ENCODE measurements at places on chromosomes 7 and 10. TPM values are rescaled to one million over a fixed set of nuclear protein-coding genes. Genes with fewer than 3 reads are reported as not detected.

DNA sequence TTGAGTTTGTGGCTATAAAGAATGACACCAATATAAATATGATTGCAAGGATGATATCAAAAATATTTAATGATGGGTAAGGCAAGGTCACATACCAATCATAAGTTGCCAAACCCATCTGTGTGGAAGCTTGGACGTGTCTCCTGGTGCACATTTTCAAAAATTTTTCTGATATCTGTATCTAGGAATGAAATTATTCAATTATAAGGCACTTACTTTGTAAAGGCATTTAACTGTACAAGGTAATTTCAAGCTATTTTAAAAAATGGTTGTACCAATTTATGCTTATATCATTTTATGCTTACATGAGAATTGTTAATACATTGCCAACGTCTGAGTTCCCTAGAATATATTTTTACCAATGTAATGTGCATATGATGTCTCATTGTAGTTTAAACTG is 306.4 kb upstream of the CACNA2D1 start:
- H3K4me3 ChIP-seq: no peak overlapping the region
- H3K27ac ChIP-seq: no peak overlapping the region
- H3K36me3 ChIP-seq: no peaks in the 10 kb centered on the region
- no peaks in the 10 kb centered on the region for H3K4me1 ChIP-seq
- DNase-seq: no peak

DNA sequence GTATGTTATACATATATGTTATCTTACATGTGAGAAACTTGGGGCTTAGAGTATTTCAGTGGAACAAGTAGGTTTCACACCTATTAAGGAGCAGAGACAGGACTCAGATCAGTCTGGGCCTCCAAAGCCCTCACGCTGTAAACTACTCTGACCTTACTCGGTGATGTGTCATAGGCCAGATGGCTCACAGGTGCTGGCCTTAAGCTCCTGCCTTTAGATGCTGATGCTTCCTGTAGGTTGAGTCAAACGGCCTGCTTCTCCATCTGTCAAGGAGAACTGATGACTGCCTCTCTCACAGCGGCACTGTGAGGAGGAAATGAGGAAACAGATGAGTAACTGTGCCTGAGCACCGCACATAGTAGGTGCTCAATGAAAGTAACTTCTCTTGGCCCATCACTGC is 312.6 kb upstream of the COBL start:
- no peak overlapping the region for H3K4me3 ChIP-seq
- H3K27me3 ChIP-seq: no peaks in the 10 kb centered on the region
- H3K4me1 ChIP-seq: no peaks in the 10 kb centered on the region
- no peak overlapping the region for H3K27ac ChIP-seq

GRCh38 chr10:67723601-67724000 is 27.6 kb upstream of the CTNNA3 start:
- H3K4me3 ChIP-seq: no peak overlapping the region
- no peaks in the 10 kb centered on the region for H3K4me1 ChIP-seq
- no peaks in the 10 kb centered on the region for H3K27me3 ChIP-seq
- no peak for DNase-seq

GRCh38 chr7:105202616-105203015 is 186.1 kb downstream of the SRPK2 start:
- H3K36me3 ChIP-seq: peaks cover 6% of the 10 kb centered on the region
- H3K27me3 ChIP-seq: no peaks in the 10 kb centered on the region
- H3K4me1 ChIP-seq: peaks cover 11% of the 10 kb centered on the region
- peak overlapping the region; percentile 42 for H3K27ac ChIP-seq
- DNase-seq: no peak

- no peaks in the 10 kb centered on the region for H3K36me3 ChIP-seq
- DNase-seq: no peak
- H3K27ac ChIP-seq: no peak overlapping the region
- no peaks in the 10 kb centered on the region for H3K4me1 ChIP-seq
- no peaks in the 10 kb centered on the region for H3K27me3 ChIP-seq
Measured at GRCh38 chr7:50207251-50207564, 97.3 kb upstream of the IKZF1 start.

GRCh38 chr10:132707776-132708171 is 78.2 kb downstream of the NKX6-2 start:
- DNase-seq: no peak
- H3K4me3 ChIP-seq: no peak overlapping the region
- peaks cover 72% of the 10 kb centered on the region for H3K36me3 ChIP-seq
- no peak overlapping the region for H3K27ac ChIP-seq
- peaks cover 13% of the 10 kb centered on the region for H3K4me1 ChIP-seq

DNA sequence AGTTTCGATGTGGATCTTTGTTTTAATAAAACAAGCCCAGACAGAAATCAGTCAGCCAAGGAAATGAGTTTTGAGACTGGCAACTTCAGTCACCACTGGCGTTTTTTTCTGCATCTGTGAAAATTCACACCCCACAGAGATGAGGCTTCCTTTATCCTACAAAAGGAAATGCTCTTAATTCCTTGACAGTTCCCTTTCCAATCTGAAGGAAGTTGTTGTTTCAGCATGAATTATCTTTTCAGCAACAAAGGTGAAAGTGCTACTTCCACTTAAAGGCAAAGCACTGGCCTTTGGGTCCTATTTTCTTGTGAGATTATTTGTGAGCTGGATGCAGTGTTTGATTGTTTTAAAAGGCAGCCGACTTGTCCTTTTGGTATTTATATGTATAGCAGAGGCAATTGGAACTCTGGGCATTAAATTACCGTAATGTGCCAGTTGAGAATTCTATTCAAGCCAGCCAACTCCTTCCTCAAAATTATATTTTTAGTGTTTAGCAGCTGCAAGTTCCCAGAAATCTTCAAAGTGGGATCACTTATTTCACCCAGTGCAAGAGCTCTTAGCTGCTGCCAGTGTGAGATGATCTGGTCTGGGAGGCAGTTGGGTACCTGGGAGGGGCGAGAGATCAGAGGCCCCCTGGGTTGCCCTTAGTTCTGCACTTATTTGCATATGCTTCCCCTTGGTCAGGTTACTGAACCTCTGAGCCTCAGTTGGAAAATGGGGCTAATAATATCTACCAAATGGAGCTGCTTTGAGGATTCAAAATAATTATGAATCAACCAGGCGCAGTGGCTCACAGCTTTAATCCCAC is 427.1 kb downstream of the GALNT17 start:
- DNase-seq: peak; percentile 86
- H3K4me3 ChIP-seq: no peak overlapping the region
- no peak overlapping the region for H3K27ac ChIP-seq
- H3K27me3 ChIP-seq: no peaks in the 10 kb centered on the region

DNA sequence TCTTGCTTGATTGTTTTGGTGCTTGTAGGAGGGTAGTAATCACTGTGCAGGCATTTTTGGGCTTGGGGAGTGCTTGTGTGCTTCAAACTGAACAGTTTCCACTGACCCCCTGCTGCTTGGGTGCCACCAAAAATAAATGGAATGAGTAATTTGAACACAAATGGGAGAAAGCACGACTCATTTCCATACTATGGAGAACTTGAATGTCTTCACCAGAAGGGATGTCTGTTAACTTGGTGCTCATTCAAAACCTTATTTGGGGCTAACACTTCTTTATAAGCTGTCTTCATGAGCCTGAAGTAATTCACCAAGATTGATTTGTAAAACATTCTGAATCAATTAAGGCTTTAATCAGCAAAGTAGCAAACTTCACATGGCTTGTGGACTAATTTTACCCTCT is 560.3 kb downstream of the SDK1 start:
- no peaks in the 10 kb centered on the region for H3K27me3 ChIP-seq
- no peak overlapping the region for H3K4me3 ChIP-seq
- no peaks in the 10 kb centered on the region for H3K4me1 ChIP-seq
- no peak for DNase-seq
- H3K36me3 ChIP-seq: no peaks in the 10 kb centered on the region

DNA sequence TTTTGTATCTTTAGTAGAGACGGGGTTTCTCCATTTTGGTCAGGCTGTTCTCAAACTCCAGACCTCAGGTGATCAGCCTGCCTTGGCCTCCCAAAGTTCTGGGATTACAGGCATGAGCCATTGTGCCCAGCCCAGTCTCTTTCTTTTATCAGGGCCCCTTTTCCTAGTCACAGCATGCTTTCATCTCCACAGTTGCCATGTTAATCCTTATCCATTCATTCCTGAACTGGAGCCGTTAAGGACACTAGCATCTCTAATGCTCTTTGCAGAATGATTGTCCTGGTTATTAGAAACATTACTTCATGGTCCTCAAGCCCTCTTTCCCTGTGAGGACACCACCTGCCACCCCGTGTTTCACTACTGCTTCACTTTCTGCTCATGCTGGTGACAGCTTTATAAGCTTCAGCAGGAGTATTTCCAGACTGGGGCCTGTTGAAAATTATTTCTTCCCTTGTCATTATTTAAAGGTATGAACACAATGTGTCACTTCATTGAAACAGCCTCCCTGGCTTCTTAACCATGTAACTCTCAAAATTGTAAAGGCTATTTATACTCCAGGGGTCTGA is 313.9 kb downstream of the BMPER start:
- no peak overlapping the region for H3K4me3 ChIP-seq
- H3K27ac ChIP-seq: no peak overlapping the region
- no peaks in the 10 kb centered on the region for H3K4me1 ChIP-seq
- H3K36me3 ChIP-seq: no peaks in the 10 kb centered on the region
- no peaks in the 10 kb centered on the region for H3K27me3 ChIP-seq
- DNase-seq: no peak

- H3K4me1 ChIP-seq: no peaks in the 10 kb centered on the region
- DNase-seq: no peak
- H3K36me3 ChIP-seq: no peaks in the 10 kb centered on the region
- no peak overlapping the region for H3K27ac ChIP-seq
- H3K27me3 ChIP-seq: no peaks in the 10 kb centered on the region
- H3K4me3 ChIP-seq: no peak overlapping the region
Measured at GRCh38 chr10:72913287-72913686, 19.7 kb downstream of the OIT3 start.

DNA sequence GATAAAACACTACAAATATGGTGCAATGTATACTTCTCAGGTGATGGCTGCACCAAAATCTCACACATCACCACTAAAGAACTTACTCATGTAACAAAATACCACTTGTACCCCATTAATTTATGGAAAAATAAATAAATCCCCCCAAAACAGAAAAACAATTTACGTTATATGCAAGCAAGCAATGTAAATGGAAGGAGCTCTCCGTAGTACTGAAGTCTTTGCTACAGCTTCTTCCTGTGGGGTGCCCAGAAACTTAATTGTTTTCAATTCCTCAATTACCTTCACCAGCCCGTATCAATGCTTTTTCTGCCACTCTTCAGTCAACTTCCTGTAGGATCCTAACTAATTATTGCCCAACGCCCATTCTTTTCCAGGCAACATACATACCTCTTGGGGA is 138.1 kb downstream of the RELN start:
- no peaks in the 10 kb centered on the region for H3K4me1 ChIP-seq
- no peaks in the 10 kb centered on the region for H3K27me3 ChIP-seq
- H3K27ac ChIP-seq: no peak overlapping the region
- no peaks in the 10 kb centered on the region for H3K36me3 ChIP-seq
- no peak overlapping the region for H3K4me3 ChIP-seq

- no peak overlapping the region for H3K27ac ChIP-seq
- H3K27me3 ChIP-seq: no peaks in the 10 kb centered on the region
- H3K36me3 ChIP-seq: no peaks in the 10 kb centered on the region
- H3K4me3 ChIP-seq: no peak overlapping the region
- no peaks in the 10 kb centered on the region for H3K4me1 ChIP-seq
- no peak for DNase-seq
Measured at GRCh38 chr7:121275204-121275603, 53.6 kb upstream of the WNT16 start.

DNA sequence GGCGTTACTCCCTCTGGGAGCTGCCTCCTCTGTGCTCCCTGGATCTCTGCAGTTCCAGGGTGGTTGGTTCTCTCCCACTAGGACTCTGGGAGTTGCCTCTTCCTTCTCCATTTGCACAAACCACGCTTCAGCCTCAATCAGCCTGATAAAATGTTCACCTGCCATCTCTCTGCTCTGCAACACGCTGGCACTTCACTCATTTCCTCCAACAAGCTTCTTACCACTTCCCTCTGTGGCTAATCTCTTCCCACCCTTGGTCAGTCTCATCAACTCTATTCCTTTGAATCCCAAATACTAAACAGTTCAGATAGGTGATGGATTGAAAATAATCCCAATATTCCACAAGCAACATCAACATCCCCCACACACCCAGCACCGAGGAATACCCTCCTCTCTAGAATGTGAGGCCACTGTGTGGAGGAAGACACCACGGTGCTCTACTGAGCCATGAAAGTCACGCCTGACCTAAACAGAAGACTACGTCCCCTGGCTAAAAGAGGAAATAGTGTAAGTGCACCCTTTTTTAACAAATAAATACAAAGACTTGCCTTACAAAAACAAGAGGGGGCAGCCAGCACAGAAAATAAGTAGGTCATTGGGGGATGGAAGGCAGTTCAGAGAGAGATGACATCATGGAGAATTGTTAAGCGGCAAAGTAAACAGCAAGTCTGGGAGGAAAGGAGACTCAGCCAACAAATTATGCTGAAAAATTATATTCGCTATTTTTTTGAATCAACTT is 1.9 kb upstream of the FAM170B start:
- no peak overlapping the region for H3K4me3 ChIP-seq
- no peak overlapping the region for H3K27ac ChIP-seq
- H3K4me1 ChIP-seq: peaks cover 10% of the 10 kb centered on the region
- DNase-seq: no peak
- H3K27me3 ChIP-seq: no peaks in the 10 kb centered on the region
- H3K36me3 ChIP-seq: no peaks in the 10 kb centered on the region

GRCh38 chr10:60896810-60897209 is 47.2 kb downstream of the RHOBTB1 start:
- no peak overlapping the region for H3K4me3 ChIP-seq
- H3K4me1 ChIP-seq: peaks cover 2% of the 10 kb centered on the region
- H3K27ac ChIP-seq: no peak overlapping the region
- no peak for DNase-seq
- no peaks in the 10 kb centered on the region for H3K36me3 ChIP-seq
- H3K27me3 ChIP-seq: no peaks in the 10 kb centered on the region

DNA sequence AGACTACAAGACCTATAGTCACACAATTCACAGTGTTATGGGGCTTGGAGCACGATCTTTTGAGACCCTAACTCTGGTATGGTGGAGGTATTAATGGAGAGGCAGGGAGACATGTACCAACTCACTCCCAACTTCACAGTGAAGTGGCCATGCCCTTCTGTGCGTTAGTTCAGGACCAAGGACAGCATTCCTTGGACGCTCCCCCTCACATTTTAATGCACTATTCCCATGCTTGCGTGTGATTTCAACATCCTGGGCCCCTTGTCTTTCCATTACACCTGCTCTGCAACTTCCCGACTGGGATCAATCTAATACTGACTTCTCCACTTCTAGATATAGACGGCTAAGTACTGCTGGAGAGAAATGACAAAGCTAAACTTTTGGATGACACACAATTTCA is 72.7 kb downstream of the PLCE1 start:
- DNase-seq: peak; percentile 58
- no peaks in the 10 kb centered on the region for H3K27me3 ChIP-seq
- no peak overlapping the region for H3K27ac ChIP-seq
- H3K4me3 ChIP-seq: no peak overlapping the region

- H3K27ac ChIP-seq: peak overlapping the region; percentile 97
- DNase-seq: no peak
- peak overlapping the region; percentile 40 for H3K4me3 ChIP-seq
- no peaks in the 10 kb centered on the region for H3K27me3 ChIP-seq
Measured at GRCh38 chr10:102775201-102775934, 31.6 kb downstream of the WBP1L start.

The ANK3 gene
- total RNA-seq: 101 TPM

The TMEM130 gene
- total RNA-seq: 14.1 TPM

The GPRIN2 gene
- 4.9 TPM for total RNA-seq

The C7orf57 gene
- 7.9 TPM for total RNA-seq

The COL26A1 gene
- total RNA-seq: 15.4 TPM

The HMX2 gene
- not detected for total RNA-seq

The KLF14 gene
- not detected for total RNA-seq

The PNLIPRP2 gene
- total RNA-seq: 0.22 TPM

The LMBR1 gene
- total RNA-seq: 164 TPM

The ZNF503 gene
- 9.6 TPM for total RNA-seq

The NPY4R gene
- total RNA-seq: 0.30 TPM

The TMEM229A gene
- total RNA-seq: 0.55 TPM

All from spinal cord (tissue), 10 donors.